ENCODE measurements at places on chromosomes 7 and 10. TPM values are rescaled to one million over a fixed set of nuclear protein-coding genes. Genes with fewer than 3 reads are reported as not detected.

DNA sequence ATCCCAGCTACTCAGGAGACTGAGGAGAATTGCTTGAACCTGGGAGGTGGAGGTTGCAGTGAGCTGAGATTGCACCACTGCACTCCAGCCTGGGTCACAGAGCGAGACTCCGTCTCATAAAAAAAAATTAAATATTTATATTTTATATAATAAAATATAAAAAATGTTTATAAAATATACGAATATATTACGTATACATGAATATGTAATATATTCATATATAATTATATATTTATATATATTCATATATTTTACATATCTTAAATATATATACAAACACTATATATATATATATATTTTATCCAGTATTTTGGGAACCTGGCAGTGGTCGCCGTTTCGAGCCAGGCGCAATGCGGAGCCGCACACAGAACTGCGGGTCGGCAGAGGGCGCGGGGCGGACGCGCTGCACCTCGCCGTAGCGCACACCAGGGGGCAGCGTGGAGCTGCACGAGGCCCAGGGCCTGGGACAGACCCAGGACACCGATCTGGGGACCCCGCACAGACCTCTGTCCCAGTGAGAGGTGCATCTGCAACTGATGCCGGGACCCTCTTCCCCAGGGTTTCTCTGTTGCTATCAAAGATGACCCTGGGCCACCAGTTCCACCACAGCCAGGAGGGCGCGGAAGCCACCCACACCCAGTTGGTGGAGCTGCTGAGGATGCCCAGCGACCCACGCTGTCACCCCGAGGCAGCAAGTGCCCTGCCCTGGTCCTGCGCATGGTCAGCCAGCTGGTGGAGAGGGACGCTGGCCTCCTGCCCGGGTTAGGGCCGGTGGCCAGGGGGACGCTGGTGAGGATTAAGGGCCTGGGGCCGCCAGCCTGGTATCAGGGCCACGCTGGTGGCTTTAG lies 22.7 kb downstream of the AP5Z1 start:
- H3K4me1 ChIP-seq: peaks cover 7% of the 10 kb centered on the region
- H3K4me3 ChIP-seq: no peak overlapping the region
- H3K27me3 ChIP-seq: no peaks in the 10 kb centered on the region
- no peak overlapping the region for H3K27ac ChIP-seq
- no peaks in the 10 kb centered on the region for H3K36me3 ChIP-seq
- DNase-seq: no peak

DNA sequence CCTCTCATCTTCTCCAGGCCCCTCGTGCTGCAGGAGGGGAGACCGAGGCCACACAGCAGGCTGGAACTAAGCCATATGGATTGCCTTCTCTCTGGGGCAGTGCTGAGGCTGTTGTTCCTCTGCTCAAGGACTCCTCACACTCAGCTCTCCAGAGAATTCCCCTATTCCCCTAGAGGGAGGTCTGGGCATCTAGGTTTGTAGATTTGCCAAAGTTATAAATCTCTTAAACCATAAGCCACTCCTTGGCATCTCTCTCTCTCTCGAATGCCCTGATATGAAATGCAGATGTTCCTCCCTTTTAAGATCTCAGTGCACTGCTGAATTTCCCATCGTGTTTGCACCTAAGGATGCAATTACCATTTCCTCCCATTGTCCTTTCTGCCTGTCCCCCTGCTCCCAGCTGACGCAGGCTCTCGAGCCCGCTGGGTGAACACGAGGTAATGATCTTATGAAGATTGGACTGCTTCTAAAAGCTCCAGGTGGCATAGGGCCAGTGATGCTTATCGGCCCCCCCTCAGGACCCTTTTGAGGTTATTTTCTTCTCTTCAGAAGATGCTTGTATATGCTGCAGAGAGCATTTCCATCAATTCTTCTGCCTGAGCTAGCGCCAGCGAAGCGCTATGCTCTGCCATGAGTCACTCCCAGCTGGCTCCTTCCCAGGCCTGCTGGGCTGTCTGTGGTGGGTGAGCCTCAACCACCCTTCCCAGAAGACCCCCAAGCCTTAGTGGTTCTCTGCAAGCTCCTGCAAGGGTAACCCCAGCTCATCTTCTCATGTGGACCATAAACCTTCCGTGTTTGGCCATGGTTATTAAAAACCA lies 41.6 kb upstream of the AQP1 start:
- DNase-seq: no peak
- H3K36me3 ChIP-seq: no peaks in the 10 kb centered on the region
- H3K4me1 ChIP-seq: no peaks in the 10 kb centered on the region
- no peak overlapping the region for H3K4me3 ChIP-seq
- H3K27me3 ChIP-seq: no peaks in the 10 kb centered on the region

GRCh38 chr7:14894826-14895225 lies 7.7 kb downstream of the DGKB start:
- no peaks in the 10 kb centered on the region for H3K36me3 ChIP-seq
- no peak for DNase-seq
- H3K4me3 ChIP-seq: no peak overlapping the region

DNA sequence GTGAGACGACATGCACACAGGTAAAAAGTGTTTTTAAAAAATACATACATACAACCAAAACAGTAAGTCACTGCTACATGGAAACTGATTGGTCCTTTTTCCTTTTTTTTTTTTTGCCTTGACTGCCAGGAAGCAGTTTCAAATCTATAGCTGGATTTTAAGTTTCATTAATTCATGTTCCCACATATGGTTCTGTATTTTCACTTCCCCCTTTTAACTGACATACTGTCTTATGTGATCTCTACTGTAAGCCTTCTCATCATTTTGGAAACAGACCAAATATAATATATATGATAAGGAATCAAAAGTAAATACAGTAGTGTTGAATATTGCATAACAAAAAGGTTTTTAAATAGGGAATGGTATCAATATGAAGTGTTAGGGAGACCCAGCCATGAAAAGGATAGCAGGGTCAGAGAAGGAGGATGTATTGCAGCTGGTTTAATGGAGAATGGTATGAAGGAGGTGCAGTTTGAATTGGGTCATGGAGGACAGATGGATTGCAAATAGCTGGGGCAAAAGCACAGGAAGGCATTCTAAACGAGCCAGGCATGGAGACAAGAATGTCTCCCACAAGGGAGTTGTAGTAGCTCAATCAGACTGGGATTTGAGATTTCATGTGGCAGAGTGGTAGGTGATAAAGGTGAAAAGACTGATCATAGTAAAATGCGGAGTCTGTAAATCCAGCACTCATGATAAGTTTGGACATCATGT lies 5.4 kb downstream of the CAV1 start:
- H3K36me3 ChIP-seq: peaks cover 49% of the 10 kb centered on the region
- H3K4me1 ChIP-seq: peaks cover 39% of the 10 kb centered on the region
- no peak overlapping the region for H3K27ac ChIP-seq

DNA sequence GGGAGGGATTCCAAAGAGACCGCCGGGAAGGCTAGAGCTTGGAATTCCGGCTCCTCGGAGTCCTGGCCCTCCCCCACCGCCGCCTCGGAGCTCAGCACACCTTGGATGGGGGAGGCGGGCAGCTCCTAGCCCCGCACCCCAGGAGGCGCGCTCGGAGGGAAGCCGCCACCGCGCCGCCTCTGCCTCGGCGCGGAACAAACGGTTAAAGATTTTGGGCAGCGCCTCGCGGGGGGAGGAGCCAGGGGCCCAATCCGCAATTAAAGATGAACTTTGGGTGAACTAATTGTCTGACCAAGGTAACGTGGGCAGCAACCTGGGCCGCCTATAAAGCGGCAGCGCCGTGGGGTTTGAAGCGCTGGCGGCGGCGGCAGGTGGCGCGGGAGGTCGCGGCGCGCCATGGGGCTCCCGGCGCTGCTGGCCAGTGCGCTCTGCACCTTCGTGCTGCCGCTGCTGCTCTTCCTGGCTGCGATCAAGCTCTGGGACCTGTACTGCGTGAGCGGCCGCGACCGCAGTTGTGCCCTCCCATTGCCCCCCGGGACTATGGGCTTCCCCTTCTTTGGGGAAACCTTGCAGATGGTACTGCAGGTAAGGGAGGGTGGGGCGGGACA lies at the start of gene CYP26A1:
TSS of gene CYP26A1 (plus strand) at position 355 of the 608 bp plus-strand sequence. CDS start at position 397, 42 bp downstream.
- no peak within 1 kb of the TSS for H3K27ac ChIP-seq
- H3K27me3 ChIP-seq: no peaks in the 10 kb centered on the region
- H3K4me3 ChIP-seq: peak within 1 kb of the TSS; percentile 73
- no peaks in the 10 kb centered on the region for H3K36me3 ChIP-seq
- H3K4me1 ChIP-seq: peaks cover 23% of the 10 kb centered on the region
- DNase-seq: no peak

- DNase-seq: peak; percentile 23
- peaks cover 62% of the 10 kb centered on the region for H3K4me1 ChIP-seq
- H3K4me3 ChIP-seq: peak overlapping the region; percentile 97
- peak overlapping the region; percentile 73 for H3K27ac ChIP-seq
- H3K36me3 ChIP-seq: no peaks in the 10 kb centered on the region
- no peaks in the 10 kb centered on the region for H3K27me3 ChIP-seq
Measured at GRCh38 chr10:69317175-69317604, 38.9 kb downstream of the HK1 start.

DNA sequence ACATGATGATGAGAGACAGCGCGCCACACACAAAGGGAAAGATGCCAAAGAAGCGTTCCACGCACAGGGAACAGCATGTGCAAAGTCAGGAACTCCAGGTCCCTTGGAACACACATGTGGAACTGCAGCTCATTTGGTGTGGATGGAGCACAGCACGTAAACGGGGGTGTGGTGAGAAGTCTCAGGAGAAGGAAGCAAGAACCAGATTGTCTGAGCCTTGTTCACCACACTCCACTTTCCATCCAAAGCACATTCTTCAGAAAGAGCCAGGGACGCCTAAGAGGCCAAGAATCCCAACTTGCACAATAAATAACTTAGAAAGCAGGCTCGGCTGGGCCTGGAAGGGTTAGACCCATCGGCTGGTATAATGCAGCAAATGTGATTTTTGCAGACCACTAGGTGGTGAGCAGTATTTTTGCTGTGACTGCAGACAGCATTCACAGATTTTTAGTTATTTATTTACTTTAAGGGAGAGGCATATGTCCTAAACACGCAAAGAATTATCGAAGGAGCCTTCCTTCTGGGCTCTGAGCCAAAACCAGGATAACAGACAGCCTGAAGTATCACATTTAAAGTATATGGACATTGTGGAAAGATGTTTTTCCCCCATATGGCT lies 27.9 kb upstream of the ASCC1 start:
- DNase-seq: peak; percentile 95
- H3K27ac ChIP-seq: peak overlapping the region; percentile 82
- H3K27me3 ChIP-seq: no peaks in the 10 kb centered on the region

- no peak overlapping the region for H3K27ac ChIP-seq
- DNase-seq: no peak
- H3K36me3 ChIP-seq: no peaks in the 10 kb centered on the region
- H3K4me1 ChIP-seq: no peaks in the 10 kb centered on the region
Measured at GRCh38 chr7:13028825-13029099, 341.3 kb downstream of the ARL4A start.

DNA sequence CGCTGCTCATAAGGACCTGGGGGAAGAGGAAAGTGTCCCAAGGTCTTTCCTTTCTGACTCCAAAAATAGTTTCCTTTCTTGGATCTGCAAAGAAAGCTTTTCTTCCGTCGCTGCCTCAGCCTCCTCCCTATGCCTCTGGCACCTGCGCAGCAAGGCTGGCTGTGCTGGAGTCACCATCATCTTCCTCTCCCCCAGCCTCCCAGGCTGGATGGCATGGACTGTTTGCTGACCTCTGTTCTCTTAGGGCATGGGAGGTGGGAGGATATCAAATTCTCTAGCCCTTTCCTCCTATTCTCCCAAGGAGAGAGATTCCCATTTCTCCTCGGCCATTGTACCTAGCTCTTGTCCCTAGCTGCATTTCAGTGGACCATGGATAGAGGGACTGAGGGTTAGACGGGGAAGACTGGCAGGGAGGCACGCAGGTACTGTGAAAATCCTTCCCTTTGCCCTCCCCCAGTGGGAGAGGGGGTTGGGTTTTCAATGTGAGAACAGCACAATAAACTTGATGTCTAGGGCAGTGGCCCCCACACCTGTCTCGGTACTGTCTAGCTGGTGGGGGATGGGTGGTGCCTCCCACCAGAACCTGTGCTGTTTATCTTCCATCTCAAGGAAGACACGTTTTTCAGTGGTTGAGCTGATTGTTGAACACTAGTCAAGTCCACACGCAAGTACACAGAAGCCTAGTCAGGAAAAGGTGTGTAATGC lies 2.6 kb downstream of the PPP1R35 start:
- H3K27ac ChIP-seq: no peak overlapping the region
- H3K36me3 ChIP-seq: peaks cover 26% of the 10 kb centered on the region
- peaks cover 40% of the 10 kb centered on the region for H3K4me1 ChIP-seq
- DNase-seq: no peak
- no peaks in the 10 kb centered on the region for H3K27me3 ChIP-seq
- H3K4me3 ChIP-seq: peak overlapping the region; percentile 87

- no peak overlapping the region for H3K27ac ChIP-seq
- no peak for DNase-seq
- peaks cover 30% of the 10 kb centered on the region for H3K4me1 ChIP-seq
Measured at GRCh38 chr10:103750836-103751235, 104.5 kb downstream of the SH3PXD2A start.

DNA sequence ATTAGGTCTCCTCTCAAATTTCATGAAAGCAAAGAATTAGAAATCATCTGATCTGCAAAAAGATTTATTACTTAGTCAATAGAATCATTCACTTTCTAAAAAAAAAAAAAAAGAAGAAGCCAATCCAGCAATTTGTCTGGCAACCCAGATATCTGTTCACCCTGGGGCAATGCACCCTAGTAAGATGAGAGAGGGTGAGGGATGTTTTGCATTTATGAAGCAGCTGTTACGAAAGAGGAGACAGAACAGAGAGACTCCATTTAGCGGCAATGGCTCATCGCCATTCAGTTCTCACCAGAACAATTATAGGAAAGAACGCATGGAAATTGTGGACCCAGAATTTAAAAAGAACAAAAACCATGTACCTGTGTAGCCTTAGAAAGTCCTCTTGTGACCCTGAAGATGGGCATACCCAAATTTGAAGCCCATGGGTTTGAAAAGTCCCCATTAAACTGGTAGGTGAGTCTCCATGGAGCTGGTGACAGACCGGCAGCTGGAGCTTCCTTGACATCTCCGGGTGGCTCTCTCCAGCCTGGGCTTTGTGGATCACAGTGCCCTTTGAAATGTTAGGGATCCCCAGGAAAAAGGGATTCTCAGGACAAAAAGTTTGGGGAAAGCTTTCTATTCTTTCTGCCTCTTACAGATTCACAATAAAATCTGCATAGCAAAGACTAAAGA lies 45.5 kb upstream of the CCDC3 start:
- H3K4me1 ChIP-seq: no peaks in the 10 kb centered on the region
- DNase-seq: no peak

GRCh38 chr10:75165684-75166622 lies 44.6 kb upstream of the VDAC2 start:
- H3K27me3 ChIP-seq: no peaks in the 10 kb centered on the region
- 0 out of 2 replicates have a peak overlapping the region, but pooled peaks have one; percentile 16 for H3K27ac ChIP-seq

Gene EZH2
- 48.6 TPM for total RNA-seq

Gene EVX1
- total RNA-seq: not detected
